Central memory CD4-positive, alpha-beta T cell (primary cell): ENCODE measurements at places on chromosomes 7 and 10.

- DNase-seq, result no peak
Observed at GRCh38 chr7:47039089-47039648, 542.7 kb downstream of the TNS3 start.

DNA sequence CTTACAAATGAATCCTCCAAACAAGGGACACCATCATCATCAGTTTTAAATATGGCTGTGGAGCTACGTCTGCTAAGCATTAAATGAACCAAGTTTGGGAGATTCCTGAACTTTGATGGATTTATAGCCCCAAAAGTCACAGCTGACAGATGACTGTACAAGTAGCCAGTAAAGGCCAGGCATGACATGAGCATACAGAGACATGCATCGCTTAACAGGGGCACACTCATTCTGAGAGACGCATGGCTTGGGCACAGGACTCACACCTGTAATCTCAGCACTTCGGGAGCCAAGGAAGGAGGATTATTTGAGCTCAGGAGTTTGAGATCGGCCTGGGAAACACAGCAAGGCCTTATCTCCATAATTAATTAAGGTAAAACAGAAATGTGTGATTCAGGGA is 166.2 kb downstream of the PARD3 start:
- DNase-seq, result no peak

DNA sequence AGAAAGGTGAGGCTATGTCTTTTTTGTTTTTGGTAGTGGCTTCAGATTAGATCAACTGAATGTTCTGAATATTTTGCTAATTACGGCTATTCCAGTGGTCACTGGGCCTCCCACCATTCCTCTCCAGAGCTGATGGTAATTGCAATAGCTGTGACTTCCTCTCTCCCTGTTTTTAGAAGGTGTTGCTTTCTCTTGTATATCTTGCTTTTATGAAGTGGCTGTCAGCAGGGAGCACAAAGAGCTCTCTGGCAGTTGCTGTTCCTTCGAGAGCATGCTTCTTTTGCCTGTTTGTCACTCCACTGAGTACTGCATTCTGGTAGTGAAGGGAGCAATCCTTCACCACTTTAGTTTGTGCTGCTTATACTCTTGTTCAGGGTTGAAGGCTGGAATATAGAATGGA is 133.3 kb downstream of the EXOC4 start:
- no peak for DNase-seq

DNA sequence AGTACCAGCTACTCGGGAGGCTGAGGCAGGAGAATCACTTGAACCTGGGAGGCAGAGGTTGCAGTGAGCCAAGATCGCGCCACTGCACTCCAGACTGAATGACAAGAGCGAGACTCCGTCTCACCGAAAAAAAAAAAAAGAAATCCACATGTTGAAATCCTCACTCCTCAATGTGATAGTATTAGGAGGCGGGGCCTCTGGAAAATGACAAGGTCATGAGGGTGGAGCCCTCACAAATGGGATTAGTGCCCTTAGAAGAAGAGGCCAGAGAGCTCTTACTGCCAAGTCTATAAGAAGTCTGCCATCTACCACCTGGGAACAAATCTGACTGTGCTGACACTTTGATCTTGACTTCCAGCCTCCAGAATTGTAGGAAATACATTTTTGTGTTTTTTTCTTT is 10.6 kb downstream of the MMD2 start:
- DNase-seq, result no peak

DNA sequence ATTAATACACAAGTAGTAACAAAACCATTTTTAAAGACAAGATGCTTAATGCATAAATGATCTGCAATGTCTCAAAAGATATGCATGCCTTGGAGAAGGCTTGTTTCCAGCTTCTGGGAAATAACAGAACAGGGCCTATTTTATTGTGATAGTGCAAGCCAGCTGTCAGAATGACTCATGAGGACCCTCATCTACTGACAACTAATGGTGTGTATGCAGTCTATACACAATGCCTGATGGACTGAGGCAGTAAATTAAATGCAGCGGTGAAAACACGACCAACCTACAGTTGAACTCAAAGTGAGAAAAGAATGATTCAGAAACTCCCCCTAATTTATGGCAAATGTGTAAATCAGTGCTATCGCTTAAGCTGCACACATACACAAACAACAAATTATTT is 46.3 kb downstream of the VPS41 start:
- DNase-seq, result no peak

- no peak for DNase-seq
Observed at GRCh38 chr7:99424932-99425730, 13.5 kb downstream of the PTCD1 start.

GRCh38 chr10:21517134-21518031 is 8.1 kb downstream of the SKIDA1 start:
- no peak for DNase-seq

GRCh38 chr10:8321990-8322389 is 267.5 kb downstream of the GATA3 start:
- no peak for DNase-seq

- DNase-seq, result no peak
Observed at GRCh38 chr7:77960336-77960735, 161.8 kb downstream of the PHTF2 start.

- DNase-seq, result no peak
Observed at GRCh38 chr7:42350801-42351200, 113.8 kb upstream of the GLI3 start.

DNA sequence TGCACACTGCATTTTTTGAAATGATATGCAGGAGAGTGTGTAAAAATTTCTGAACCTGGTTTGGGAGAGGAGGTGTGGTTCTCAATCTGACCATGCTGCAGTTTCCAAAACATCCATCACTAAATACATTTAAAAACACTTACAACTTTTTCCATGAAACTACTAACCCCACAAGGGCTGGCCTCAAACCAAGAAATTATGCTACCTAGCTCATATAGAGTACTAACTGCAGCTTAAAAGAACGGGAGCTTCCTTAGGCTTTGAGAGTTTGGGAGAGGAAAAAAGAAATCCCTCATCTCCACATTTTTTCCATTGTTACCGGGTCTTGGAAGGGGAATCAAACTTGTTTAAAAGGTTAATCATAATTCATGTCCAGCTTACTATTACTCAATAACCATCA is 214.2 kb downstream of the GLI3 start:
- DNase-seq, result no peak

DNA sequence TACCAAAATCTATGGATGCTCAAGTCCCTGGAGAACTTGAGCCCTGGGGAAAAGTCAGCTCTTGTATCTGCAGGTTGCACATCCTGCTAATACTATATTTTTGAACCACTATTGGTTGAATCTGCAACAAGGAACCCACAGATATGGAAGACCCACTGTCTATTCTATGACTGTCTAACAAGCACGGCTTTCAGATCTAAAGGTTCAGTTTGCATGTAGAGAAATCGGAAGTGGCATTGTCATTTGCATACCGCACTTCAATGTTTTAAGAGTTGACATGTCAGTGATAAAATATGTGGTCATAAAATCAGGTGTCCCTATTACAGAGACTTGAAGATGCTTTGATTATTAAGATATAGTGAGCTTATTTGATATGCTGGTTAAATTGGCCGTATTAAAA is 95.6 kb downstream of the MALRD1 start:
- no peak for DNase-seq

DNA sequence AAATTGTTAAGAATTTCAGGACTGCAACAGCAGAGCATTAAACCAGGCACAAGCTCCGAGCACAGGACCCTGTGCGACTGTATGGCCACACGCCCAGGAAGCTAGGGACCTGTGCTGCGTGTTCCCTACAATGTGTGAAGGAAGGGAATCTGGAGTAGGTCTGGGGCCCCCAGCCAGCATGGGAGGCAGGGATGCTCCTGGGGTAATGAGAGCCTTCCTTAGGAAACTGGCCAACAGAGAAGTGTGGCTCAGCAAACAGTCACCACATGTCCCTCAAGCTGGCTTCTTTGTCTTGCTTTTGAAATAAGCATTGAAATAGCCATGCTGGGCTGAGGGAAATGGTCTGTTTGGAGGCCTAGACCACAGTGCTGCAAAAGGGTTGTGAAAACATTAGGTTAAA is 8.2 kb downstream of the BLNK start:
- DNase-seq, result no peak

DNA sequence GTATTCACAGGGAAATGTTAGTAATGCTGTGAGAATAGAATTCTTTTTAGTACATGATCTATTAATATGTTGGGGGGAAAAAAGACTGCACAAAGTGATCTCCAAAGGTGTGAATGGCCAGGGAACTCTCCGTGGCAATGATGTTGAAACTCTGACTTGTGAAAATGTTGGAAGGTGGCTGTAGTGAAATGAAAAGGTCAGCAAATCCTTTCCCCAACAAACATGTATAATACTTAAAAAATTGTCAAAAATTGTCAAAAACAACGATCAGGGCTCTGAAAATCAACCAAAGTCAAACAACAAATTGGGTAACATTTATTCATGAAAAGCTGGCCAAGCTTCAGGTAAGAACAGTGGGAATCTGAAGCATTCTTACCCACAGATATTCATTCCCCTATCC is 35.5 kb downstream of the TMEM26 start:
- no peak for DNase-seq

DNA sequence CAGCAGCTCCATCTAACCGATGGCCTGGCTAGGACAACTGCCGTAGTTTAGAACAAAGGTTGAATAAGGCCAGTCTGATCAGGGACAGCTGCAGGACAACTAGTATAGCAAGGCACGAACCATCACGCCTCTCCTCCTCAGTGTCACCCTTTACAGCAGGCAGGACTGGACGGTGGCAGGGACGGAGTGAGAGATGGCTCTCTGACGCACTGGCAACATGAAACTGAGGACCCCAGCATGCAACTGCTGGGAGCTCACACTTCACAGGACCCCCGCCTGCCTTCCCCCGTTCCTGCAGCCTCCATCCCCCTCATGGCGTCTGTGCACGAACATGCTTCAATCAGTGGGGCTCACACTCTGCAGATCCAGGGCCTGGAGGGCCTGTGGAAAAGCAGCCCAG is 53.7 kb downstream of the ZRANB1 start:
- DNase-seq, result no peak

DNA sequence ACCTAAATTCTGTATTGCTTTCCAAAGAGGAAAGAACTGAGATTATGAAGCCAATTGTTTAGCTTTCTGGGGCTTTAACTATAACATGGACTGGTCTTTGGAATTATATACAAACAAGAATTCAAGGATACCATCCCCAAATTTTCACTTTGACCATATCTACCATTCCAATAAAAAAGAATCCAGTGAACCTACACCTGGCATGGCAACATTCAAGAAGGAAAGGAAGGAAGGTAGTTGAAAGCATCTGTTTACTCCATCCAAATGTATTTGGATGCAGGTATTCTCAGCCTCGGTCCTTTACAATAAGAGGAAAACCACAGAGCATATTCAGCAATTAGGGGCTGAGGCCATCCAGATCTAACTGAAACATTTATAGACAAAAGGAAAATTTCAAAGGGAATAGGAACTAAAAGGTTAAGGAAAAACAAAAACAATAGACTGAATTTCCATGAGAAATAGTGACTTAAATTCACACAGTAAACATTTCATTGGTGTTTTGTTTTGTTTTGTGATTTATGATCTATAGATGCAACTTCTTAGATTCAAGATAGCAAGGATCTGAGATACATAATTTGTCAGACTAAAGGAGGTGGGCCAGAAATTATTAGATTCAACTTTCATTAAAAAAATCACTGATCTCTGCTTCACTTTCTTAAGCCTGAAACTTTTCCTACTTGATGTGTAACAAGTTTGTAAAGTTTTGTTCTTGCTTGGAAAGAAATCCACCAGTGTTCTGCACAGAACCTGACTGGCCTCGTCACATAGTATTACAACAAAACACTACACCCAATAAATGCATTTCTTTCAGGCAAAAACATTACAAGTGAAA is 12.7 kb downstream of the SKIDA1 start:
- no peak for DNase-seq

GRCh38 chr7:66880053-66880452 is 41.0 kb upstream of the TMEM248 start:
- DNase-seq, result no peak

GRCh38 chr7:27101957-27102580 is 414 bp downstream of the HOXA2 start:
- DNase-seq, result no peak

GRCh38 chr7:155054761-155055160 is 15.4 kb upstream of the HTR5A start:
- no peak for DNase-seq
